ENCODE measurements at places on chromosomes 2 and 18.

DNA sequence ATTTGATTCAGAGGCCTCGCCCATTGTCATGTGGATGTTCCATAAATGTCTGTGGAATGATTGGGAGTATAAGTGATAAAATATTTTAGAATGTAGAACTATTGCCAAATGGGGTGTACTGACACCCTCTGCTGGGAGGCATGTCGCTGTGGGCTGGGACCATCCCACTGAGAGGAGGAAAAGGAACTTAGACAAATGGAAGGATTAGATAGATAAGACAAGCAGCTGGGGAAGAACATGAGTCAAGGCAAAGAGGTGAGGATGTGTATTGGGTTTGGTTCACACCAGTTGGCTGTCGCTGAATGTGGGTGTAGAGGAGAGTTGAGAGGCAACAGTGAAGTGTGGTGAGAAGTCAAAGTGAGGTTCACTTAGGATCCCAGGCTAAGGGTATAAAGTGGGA lies 4.0 kb downstream of the C2orf74 start:
- DNase-seq = no peak

GRCh38 chr18:63259567-63260379 lies 59.8 kb downstream of the BCL2 start:
- DNase-seq = no peak

- DNase-seq = no peak
Observed at GRCh38 chr2:100959225-100959880, 42.7 kb upstream of the RPL31 start.

GRCh38 chr18:69982417-69982816 lies 34.7 kb upstream of the CD226 start:
- no peak for DNase-seq

DNA sequence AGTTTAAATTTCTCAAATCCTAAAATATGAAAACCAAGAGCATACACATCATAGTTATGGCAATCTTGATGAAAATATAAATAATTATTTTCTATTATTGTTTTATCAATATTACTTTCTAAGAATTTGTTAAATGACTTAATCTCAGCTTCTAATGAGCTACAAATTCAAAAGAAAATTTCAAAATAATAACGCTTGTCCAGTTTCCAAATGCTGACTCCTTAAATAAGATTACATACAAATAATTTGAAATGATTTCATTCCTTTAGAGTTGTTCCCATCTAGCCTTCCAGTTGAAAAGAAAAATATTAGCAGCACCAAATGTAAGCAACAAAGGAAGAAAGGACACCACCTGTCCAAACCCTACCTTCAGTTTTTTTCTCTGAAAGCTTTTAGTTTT lies 82.4 kb upstream of the COL5A2 start:
- DNase-seq = no peak

GRCh38 chr2:224689539-224689938 lies 26.6 kb downstream of the CCDC195 start:
- no peak for DNase-seq

DNA sequence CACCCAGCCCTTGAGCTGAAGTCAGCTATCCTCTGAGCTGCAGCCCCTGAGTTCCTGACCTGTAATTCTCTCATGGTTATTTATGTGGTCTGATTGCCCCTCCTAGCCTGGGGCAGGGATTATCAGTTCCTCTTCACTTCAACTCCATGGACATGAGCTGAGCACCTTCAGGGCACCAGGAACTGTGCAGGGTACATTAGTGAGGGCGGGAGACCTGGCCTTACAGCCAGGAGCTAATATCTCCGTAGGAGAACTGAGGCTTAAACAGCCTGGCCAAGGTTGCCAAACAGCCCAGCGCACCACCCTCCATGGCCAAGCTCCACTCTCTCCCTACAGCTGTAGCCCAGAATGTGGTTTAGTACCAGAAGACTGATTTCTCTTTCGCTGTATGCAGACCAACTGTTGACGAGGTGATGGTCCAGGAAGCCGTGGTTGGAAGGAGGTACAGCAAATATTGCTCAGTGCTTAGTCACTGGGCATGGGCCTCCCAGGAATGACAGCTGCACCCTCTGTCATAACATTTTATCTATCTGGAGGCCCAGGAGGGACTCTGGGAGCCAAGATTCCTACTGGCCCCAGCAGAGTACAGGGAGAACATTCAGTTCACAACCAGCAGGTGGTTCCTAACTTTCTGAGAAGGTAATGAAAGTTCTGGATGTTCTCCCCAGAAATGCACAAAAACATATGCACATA lies 228.7 kb upstream of the SIX2 start:
- DNase-seq = peak; percentile 72

GRCh38 chr18:29653671-29654215 lies 1388.8 kb downstream of the DSC3 start:
- DNase-seq = no peak

DNA sequence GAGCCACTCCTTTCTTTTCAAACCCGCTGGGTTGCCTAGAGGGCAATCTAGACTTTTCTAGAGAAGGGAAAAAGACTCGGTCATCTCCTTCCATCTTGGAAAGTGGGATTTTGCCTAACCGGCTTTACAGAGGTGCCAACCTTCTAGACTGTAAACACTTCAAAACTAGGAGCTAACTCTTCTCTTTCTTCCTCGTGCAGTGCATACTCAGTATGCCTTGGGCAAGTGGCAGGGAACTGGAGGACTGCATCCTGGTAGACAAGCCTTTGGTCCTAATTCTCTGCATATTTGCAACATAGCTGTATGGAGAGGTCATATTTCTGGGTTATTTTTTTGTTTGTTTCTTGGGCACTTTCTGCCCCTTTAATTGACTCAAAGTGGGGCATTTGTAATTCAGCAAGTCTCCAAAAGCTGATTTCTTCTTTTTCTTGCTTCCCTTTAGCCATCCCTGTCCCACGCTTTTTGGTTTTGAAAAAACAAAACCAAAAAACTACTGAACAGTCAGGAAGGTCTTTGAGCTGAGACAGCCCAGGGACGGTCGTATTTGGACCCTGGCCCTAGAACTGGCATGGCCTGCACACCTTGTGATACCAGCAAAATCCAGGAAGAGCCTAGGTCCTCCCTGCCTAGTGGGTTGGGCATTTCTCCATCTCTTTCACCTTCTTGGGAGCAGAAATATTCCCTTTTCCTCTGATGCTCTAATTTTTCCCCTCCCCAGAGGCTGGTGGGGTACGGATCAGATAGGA lies 5.8 kb upstream of the GATA6 start:
- DNase-seq = no peak

- DNase-seq = peak; percentile 32
Observed at GRCh38 chr2:234203135-234203984, 152.9 kb downstream of the SPP2 start.

All from T1000 (cell line).